Stimulated activated CD8-positive, alpha-beta memory T cell treated with anti-CD3 and anti-CD28 coated beads, Interleukin-7, amount 100 ng/mL, for 1 hour (primary cell): ENCODE measurements at places on chromosomes 3 and 15.

DNA sequence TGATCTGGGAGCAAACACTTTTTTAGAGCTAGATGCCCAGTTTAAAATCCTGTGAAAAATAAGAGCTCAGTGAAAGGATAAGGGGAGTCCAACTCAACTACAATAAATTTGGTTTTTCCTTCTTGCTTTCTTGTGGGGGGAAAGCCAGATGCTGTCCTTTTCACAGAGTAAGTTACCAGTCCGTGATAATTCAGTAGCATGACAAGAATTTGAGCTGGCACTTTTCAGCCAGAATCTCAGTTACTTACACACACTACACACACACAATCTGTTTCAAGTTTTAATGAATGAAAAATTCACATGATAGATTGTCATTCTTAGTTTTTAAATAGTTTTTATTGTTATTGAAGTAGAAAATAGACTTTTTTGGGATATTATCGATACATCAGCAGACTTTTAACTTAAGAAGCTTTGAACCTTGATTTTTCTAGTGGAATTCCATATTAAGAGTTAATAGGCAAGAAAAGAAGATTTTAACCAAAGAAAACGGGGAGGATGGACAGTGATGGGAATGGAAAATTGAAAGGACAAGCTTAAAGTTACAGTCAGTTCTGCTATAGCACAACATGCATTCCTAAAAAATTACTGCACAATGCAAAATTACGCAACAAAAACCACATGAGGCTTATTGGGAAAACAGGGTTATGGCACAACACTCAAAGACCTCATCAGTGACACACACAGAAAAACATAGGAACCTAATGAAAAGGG, 47.0 kb downstream of the PSMD6 start:
- DNase-seq, result no peak

DNA sequence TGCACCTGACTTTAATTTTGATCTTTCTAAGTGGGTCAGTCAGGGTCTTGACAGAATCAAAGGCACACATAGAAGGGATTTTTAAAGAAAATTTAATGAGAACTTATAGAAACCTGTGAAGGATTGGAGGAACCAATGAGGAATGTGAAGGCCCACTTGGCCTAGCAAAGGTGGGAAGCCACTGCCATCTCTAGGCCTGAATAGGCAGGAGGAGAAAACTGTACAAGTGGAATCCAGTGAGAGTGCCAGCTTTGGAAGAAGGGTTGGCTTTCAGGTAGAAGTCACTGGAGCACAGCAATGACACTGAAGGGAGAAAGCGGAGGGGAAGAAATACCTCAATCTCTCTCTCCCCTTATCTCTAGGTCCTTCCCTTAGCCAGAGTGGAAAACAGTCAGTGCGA, 380.7 kb upstream of the KCNMB2 start:
- no peak for DNase-seq

GRCh38 chr3:27319304-27319703, 49.9 kb downstream of the NEK10 start:
- no peak for DNase-seq

GRCh38 chr3:67856718-67857117, 202.3 kb upstream of the SUCLG2 start:
- no peak for DNase-seq

DNA sequence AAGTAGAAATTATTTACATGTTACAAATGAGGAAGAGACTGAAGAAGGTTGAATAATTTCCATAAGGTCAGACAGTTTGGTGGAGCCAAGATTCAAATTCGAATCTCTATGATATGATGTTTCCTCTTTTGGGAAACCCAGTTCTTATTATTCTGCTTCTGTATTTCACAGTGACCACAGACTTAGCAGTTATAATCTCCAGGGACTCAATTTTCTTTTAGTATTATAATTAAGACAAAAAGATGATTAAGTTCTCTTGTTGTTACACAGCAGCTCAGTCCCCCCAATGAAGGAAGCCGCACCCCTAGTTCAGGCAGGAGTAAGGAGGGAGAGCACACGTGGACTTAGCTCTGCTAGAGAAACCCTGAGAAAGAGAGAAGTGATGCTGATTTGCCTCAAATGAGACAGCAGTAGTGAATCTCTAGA, 130.6 kb downstream of the CCNL1 start:
- DNase-seq, result no peak

DNA sequence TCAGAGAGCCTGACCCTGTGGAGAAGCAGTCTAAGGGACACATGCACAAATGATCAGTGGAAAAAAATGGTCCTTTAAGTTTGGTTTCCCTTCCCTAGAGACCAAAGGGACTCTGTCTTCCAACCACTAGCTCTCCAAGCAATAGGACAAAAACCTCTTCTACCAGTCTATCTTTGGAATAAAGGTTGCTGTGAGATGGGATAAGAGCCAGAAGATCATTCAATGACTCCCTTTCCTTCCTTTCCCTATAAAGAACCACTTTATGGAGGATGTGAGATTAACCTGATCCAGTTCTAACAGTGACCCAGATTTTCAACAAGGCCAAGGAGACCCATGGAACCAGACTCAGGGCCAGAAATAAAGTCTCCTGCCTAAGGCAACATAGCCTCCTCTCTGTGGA, 74.8 kb downstream of the DHX30 start:
- DNase-seq, result no peak

GRCh38 chr3:188306435-188307005, 152.6 kb downstream of the LPP start:
- DNase-seq, result no peak

DNA sequence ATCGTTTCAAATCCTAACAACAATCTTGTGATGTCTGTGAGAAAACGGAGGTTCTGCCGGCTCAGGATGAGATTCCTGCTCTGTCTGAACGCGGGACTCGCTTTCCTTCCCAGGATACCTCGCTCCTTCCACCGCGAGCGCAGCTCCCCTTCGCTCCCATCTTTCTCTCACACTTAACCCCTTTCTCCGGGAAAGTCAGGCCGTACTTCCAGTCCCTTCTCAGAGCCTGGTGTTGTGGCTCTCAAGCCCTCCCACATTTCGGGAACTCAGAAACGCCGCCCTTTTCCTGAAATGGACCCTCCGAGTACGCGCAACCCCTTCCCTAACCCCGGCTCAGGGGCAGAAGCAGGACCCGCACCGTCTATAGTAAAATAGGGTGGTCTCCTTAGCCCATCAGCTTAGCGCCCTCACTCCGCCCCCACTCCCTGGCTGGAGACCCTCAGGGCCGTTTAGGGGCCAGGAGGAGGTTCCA, 378 bp upstream of the FEM1B start:
- no peak for DNase-seq

DNA sequence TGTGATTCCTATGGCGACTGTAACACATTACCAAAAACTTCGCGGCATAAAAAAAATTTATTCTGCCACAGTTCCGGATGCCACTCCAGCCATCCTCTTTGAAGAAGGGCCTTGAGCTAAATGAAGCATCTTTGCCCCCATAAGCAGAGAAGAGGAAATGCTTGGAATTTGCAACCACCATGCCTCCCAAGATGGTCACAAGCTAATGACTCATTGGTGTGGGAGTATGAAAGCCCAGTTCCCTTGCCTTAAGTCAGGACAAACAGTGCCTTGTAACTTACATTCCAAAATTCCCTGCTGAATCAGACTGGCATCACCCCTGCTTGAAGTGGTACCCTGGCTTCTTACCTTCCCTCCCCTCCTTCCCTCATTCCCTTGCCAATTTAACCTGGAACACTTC, 1077.4 kb downstream of the EPHA3 start:
- DNase-seq, result no peak

DNA sequence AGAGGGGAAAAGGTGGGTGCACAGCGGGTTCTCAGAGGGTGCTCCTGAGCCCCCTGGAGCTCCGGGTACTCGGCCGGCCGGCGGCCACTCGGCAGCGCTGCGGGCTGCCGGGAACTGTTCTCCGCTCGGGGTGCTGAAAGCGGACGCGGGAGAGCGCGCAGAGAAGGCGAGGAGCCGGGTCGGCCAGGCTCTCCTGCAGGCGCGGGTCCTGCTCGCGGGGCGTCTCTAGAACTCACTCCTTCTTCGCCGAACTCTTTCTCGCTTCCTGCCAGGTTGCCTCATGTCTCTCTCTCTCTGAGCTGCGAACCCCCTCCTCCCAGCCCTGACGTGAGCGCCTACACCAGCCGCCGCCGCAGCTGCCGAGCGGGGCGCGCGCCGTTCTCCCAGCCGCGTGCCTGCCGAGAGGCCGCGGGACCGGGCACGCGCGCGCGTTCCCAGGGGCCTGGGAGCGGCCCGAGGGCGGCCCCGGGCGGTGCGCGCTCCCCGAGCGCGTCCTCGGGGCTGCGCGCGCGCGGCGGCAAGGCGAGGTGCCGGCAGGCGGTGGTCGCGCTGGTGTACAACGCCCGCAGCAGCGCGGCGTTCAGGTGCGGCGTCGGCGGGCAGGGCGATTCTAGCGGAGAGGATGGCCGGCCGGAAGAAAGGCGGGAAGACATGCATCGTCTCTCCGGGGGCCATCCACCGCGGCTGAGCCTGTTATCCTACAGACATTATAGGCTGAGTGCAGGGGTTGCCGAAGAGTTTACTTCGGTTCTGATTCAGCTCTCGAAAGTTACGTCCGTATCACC, at the start of gene PEX5L:
PEX5L (minus strand) TSS at position 267 of the 785 bp plus-strand sequence. CDS start 338 bp downstream, outside the sequence.
- DNase-seq, result no peak

GRCh38 chr15:80523746-80524145, 119.6 kb downstream of the ARNT2 start:
- DNase-seq, result no peak

DNA sequence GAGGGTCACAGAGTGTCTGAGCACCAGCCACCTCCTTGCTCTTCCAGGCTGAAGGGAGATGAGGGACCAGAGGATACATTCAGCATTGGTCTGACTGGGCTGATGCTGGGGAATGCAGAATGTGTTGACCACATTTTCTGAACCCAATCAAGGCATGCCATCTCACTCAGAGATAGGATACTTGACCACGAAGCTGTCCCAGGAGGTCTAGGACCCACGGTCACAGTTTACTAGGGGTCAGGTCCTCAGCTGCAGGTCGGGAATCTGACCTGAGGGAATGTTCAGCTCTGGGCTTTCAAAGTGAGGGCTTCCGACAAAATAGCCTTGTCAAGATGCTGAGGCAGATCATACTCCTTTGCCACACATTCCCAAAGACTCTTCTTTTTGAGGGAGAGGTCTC, 19.6 kb downstream of the PLA2G4E start:
- DNase-seq, result no peak

DNA sequence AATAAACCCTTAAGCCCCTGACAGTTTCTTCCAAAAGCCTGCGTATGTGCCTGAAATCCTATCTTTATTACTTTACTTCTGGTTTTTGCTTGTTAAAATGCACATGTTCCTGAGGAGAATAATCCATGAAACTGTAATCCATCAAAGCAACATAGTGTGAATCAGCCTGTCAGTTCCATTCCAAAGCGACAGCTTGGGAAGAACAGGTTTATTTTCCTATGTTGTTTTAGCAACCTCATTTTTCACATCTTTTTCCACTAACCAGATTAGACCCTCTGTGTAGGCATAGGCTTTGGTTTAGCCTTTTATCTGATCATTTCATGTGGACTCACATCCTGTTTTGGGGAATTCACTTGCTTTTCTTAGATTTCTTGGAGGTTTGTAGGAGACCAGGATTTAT, 988.0 kb downstream of the SQOR start:
- DNase-seq, result no peak

GRCh38 chr15:59017449-59017848, 30.0 kb downstream of the RNF111 start:
- DNase-seq, result no peak

DNA sequence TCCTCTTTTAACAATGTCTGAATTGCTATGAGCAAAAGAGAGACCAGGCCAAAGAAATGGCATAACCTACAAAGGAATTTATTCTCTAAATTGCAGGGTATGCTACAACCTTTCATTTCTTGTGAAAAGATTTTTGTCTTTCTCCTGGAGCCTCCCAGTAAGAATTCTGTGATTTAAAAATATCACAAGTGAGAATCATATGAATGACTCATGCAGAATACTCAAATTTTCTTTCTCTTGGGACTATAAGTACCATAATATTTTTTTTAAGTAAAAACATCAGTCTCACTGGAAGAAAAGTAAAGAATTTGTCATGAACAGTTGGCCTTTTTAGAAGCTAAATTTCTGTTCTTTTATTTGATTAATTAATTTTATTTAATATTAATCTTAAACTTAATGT, 26.3 kb downstream of the SYNPR start:
- DNase-seq, result no peak

GRCh38 chr3:184594371-184595001, 32.9 kb downstream of the EPHB3 start:
- DNase-seq, result no peak

DNA sequence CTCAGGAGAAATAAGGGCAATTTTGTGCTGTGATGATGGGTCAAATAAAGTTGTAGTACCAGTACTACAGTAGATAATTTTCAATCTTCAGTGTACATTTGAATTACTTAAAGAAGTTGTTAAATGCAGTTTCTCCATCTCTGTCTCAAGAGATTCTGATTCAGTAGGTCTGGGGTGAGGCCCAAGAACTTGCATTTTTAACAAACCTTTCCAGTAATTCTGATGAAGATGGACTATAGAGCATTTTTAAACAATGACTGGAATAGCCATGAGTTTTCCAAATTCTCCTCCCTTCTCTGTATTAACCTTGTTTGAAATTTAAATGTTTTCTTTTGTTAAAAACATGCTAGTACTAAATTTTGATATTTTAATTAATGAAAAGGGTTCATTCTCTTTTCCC, 127.0 kb upstream of the CD96 start:
- DNase-seq, result no peak

DNA sequence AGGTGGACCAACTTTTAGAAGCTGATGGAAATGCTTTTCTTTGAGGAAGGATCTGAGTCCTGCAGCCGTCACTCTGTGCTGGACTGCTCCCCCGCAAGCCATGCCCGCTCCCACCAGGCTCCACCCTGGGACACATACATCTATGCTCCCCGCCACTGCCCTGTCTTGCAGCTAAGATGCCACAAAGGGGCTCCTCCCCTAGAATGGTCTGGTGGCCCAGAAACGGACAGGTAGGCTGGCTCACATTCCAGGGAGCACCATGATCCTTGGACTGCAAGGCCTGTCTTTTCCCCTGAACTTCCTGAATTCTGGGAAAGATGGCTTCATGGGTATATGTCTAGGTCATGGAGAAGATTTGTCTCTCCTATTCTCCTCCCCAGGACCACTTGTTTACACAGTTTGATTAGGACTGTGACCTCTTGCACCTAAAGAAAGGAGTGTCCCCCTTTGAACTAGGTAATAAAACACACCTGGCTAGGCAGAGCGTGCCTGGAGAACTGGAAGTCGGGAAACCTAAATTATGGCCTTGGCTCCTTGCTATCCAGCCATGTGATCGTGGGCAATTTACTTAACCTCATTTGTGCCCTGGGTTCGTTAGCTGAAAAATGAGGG, 220.9 kb upstream of the BHLHE40 start:
- no peak for DNase-seq

GRCh38 chr3:184368116-184368515, 6.6 kb downstream of the POLR2H start:
- DNase-seq, result no peak

GRCh38 chr3:149018247-149018646, 26.9 kb downstream of the GYG1 start:
- DNase-seq, result no peak

DNA sequence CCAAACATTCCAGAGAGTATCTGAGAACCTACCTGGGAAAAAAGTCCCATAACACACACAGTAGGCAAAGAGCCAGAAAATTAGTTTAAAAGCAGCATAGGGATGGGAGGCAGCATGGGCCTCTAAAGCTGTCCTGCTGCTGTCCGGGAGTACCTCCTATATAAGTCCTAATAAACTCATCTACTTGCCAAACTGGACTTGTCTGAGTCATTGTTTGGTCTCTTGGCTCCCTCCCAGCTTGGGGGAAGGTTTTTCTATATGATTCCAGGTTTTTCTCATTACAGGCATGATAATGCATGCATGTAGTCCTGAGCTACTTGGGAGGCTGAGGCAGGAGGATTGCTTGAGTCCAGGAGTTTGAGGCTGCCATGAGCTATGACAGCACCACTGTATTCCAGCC, 17.5 kb upstream of the HACD2 start:
- no peak for DNase-seq

- no peak for DNase-seq
These were observed 156.7 kb downstream of the RAB11A start for GRCh38 chr15:66025972-66026371.
